Stimulated activated CD4-positive, alpha-beta T cell treated with anti-CD3 and anti-CD28 coated beads, Interleukin-1b, Interleukin-23, amount 100 ng/mL, for 4 hours (primary cell): ENCODE measurements at places on chromosomes 11 and 22.

- no peak for DNase-seq
These were observed 15.3 kb downstream of the CCDC73 start for GRCh38 chr11:32779136-32779535.

GRCh38 chr11:124202951-124203350 is 19.8 kb downstream of the OR10D3 start:
- no peak for DNase-seq

- DNase-seq = no peak
These were observed 17.6 kb downstream of the KCNC1 start for GRCh38 chr11:17752144-17752543.

DNA sequence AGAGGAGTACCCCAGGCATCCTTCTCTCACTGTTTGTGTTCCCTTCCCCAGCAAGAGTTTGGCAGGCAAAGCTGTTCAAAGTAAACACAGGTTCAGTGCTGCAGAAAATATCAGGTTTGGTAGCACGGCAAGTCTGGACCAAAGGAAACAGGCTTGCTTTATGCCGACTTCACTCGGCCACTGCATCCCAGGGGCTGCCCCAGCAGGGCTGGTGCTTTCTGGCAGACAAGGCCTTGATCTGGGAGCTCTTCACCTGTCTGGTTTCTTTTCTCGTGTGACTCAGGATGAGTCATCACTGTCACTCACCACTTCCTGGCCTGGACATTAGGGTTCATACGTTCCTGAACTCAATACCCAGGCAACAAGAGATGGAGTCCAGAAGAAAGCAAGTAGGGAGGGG is 52.6 kb upstream of the NAV2 start:
- no peak for DNase-seq

GRCh38 chr11:128544471-128545051 is 42.8 kb downstream of the ETS1 start:
- no peak for DNase-seq

GRCh38 chr11:115724666-115725065 is 220.5 kb upstream of the CADM1 start:
- DNase-seq = no peak

GRCh38 chr11:77660947-77661346 is 23.4 kb upstream of the CLNS1A start:
- DNase-seq = no peak

GRCh38 chr22:43945632-43946383 is 9.4 kb upstream of the SAMM50 start:
- DNase-seq = peak; percentile 63

- DNase-seq = no peak
These were observed 39.7 kb downstream of the FLI1 start for GRCh38 chr11:128733440-128734102.

- DNase-seq = no peak
These were observed 497.5 kb downstream of the TBC1D22A start for GRCh38 chr22:47259990-47260389.

DNA sequence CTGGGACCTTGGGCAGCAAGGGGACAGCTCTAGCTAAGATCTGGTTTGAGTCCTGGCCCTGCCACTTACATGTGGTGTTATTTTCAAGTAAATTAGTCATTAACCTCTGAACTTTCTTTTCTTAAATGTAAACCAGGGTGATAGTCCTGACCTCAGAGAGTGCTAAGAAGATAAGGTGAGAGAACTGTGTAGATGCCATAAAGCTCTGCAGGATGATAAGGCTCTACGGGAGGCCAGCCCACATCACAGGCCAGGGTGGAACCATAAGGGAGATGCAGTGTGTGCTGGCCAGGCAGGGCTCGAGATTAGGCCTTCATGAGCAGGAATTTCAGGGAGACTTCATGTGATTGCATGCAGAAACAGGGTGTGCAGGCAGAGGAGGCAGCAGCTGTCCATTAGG is 24.2 kb downstream of the NECTIN1 start:
- DNase-seq = no peak

DNA sequence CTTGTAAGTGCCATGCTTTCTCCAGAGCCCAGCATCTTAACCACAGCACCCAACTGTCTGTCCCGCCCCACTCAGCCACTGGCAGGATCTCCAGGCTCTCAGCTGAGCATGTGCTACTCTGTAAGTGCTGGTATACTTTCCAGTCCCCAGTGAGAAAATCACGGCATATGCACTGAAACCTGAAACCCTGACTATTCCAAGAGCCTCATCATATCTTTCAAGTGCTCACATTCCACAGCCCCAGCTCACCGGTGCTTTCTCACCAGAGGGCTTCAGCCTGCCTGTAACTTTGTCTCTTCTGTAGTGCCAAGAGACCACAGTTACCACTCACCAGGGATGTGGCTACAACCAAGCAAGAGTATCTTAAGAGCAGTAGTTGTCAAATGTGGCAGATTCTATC is 24.4 kb upstream of the PAMR1 start:
- no peak for DNase-seq

GRCh38 chr11:74822170-74822569 is 73.5 kb downstream of the RNF169 start:
- no peak for DNase-seq

DNA sequence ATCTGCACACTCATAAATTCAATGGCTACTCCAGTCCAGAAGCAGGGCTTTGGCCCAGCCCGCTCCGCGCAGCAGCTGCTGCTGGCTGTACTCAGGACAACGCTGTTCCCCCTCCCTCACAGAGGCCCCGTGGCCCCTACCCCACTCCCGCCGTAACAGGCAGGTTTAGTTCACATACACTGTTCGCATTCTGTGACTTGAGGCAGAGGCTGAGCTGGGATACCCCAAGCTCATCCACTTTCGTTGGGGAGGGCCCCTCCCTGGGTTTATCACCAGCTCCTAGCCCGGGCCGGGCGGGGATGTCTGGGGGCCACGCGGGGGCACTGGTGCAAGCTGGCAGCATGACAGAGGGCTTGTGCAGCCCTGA is 52.4 kb downstream of the SYT13 start:
- no peak for DNase-seq

GRCh38 chr11:66263785-66264184 is 4.7 kb upstream of the RAB1B start:
- no peak for DNase-seq

DNA sequence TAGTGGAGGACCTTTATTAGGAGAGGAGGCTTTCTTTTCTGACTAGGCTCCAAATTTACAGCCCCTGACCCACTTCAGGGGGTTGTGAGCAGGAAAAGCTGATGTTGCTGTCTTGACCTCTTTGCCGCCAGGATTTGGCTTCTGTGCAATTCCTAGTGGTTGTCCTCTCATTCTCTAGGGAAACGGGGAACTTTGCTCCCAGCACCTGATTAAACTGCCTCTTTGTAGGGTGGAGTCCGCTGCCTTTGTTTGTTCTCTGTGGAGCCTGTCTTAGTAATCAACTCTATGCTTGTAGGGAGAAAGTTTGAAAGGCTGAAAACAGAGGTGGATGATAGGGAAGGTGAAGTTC is 16.3 kb downstream of the CTNND1 start:
- no peak for DNase-seq

DNA sequence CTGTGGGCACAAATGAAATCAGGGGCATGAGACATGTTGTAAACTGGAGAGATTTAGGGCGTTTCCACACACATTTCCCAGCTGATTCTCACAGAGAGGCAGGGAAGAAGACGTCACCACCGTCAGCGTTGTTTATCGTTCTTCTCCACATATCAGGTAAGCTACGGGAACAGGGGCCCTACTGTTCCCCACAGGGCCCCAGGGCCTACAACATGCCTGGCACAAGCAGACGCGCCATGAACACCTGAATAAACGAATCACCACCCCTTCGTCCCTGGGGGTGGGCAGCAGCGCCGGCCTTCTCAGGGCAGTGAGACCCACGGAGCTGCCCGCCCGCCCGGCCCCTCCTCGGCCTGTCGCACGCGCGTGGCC is 342 bp downstream of the EFCAB6 start:
- no peak for DNase-seq

- DNase-seq = no peak
These were observed 21.9 kb downstream of the ATG16L2 start for GRCh38 chr11:72836111-72836510.

- no peak for DNase-seq
These were observed 91.7 kb upstream of the CLMP start for GRCh38 chr11:123286761-123287160.

DNA sequence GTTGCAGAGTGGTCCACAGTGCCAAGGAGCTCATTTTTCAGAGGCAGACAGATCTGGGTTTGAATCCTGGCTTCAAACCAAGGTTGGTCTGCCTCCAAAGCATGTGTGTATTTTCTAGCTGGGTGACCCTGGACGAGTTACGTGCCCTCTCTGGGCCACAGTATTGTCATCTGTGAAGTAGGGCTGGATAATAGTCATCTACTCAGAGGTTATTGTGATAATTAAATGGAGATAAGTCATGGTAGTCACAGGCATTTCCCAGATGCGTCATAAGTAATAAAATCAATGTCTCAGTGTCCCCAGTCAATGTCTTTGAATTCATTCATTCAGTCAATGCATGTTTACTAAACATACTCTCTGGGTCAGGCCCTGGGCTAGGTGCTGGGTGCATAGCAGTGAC is 8.6 kb downstream of the OMP start:
- DNase-seq = no peak

- no peak for DNase-seq
These were observed 27.9 kb downstream of the ZNRF3 start for GRCh38 chr22:28911304-28911690.

DNA sequence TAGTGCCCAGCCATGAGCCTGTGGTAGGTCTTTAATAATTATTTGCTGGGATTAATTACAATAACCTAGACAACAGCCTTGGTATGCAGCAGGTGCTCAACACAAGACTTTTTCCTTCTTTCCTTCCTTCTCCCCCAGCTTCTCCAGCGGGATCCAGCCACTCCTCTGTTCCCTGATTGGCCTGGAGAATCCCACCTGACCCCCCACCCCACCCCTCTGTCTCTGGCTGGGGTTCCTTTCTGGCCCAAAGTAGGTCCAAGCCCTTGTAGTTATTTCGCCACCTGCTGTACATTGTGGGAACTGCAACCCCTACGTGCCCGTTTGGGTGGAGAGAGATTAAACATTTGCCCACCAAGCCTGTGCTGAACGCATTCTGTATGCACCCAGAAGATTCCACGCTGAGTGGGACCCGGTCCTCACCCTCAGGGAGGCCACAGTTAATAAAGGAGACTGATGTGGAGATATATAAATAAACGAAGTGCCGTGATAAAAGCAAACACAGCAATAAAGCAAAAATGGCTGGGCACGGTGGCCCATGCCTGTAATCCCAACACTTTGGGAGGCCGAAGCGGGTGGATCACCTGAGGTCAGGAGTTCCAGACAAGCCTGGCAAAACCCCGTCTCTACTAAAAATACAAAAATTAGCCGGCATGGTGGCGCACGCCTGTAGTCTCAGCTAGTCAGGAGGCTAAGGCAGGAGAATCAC is 32.1 kb upstream of the DGKZ start:
- peak; percentile 70 for DNase-seq

DNA sequence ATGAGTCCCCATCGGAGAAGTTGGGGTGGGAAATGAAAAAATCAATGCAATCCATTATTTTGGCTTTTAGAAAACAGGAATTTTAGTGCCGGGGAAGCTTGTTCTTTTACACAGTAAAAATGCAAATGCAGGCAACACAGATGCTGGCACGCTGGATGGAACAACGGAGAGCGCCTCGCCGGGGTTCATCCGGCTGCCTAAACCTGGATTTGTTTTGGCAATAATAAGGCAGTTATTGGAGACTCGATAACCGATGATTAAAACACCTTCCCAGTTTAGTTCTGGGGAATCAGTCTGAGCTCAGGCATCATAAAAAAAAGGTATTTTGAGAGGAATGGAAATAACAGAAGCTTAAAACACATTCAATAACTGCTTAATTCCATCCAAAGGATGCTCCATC is 2.9 kb downstream of the DSCAML1 start:
- no peak for DNase-seq

- no peak for DNase-seq
These were observed 86.6 kb downstream of the DDX10 start for GRCh38 chr11:108751444-108751843.

- no peak for DNase-seq
These were observed 45.2 kb upstream of the PRSS23 start for GRCh38 chr11:86755146-86755545.

DNA sequence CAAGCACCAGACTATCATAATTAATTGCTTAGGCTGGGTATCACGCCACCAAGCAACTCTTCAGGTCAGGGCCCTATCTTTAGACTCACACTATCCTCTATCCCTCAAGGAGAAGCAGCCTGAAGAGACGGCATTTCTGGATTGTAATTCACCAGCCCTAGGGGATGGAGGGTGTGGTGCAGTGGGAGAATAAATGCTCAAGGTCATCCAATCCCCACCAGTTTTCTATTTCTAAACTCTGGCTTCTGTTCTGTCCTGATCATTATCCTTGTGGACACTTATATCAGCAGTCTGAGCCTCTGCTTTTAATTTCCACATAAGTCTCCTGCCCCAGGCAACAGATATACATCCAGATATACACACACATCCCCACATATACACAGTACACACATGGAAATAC is 13.1 kb upstream of the SIK2 start:
- no peak for DNase-seq

DNA sequence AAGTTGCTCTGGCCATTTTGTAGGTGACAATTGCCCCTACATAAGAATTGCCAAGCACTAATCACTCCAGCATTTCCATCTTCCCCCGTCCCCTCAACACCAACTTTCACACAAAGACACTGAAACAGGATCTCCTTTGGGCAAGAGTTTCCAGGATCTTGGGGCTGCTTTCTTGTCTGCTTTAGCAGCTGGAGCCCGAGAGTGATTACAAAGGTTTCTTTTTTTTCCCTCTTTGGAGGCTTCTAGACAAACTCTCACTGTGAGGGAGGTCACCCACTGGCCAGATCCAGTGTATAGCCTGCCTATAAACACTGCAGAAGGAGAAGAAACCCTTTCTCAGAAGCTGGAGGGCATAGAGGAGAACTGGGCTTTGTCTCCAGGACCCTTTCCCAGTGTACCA is 92.5 kb downstream of the APIP start:
- DNase-seq = no peak

GRCh38 chr22:31138126-31138525 is 2.2 kb downstream of the PLA2G3 start:
- no peak for DNase-seq

GRCh38 chr11:132866783-132867545 is 665.3 kb downstream of the OPCML start:
- no peak for DNase-seq

DNA sequence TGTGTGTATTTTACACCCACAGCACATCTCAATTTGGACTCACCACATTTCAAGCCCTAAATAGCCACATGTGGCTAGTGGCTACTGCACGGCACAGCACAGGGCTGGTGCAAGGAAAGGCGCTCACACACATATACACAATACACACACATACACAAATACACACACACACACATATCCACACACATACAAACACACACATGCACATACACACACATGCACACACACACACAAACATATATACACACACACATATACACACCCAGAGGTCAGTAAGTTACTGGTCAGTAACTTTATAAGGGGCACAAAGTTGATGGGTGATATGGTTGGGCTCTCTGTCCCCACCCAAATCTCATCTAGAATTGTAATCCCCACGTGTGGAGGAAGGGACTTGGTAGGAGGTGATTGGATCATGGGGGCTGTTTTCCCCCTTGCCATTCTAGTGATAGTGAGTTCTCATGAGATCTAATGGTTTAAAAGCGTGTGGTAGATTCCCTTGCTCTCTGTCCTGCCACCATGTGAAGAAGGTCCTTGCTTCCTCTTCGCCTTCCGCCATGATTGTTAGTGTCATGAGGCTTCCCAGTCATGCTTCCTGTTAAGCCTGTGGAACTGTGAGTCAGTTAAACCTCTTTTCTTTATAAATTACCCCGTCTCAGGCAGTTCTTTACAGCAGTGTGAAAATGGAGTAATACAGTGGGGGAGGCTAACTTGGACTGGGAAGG is 37.6 kb upstream of the DKK3 start:
- no peak for DNase-seq
